ENCODE measurements at places on chromosomes 16 and 17.
A peak's percentile ranks its signal among the peaks of the same experiment; 100 is the strongest.

- H3K4me3 ChIP-seq = no peak overlapping the region
- H3K4me1 ChIP-seq = no peaks in the 10 kb centered on the region
- DNase-seq = no peak
Measured at GRCh38 chr16:9177861-9178260, 86.4 kb downstream of the HAPSTR1 start.

DNA sequence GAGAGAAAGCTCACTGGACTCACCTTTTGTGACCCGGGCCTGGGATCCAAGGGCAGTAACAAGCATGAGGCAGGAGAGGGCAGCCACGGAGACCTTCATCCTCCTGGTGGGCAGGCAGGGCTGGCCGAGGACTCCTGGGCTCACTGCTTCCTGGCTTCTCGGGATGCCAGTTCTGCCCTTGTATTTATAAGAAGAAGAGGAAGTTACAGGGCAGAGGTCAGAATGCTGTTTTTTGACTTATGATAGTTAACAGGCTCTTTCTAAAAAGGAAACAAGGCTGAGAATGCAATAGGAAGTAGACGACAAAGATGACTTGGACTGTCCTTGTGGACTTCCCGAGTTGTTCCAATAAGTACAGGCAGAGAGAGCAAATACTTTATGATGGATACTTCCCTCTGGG, at the start of gene CCL23:
CCL23 (minus strand) TSS at position 174 of the 400 bp plus-strand sequence; CDS start at position 99, 75 bp downstream.
- no peak within 1 kb of the TSS for H3K27ac ChIP-seq
- no peaks in the 10 kb centered on the region for H3K4me1 ChIP-seq
- H3K36me3 ChIP-seq = no peaks in the 10 kb centered on the region
- H3K27me3 ChIP-seq = no peaks in the 10 kb centered on the region
- DNase-seq = no peak

DNA sequence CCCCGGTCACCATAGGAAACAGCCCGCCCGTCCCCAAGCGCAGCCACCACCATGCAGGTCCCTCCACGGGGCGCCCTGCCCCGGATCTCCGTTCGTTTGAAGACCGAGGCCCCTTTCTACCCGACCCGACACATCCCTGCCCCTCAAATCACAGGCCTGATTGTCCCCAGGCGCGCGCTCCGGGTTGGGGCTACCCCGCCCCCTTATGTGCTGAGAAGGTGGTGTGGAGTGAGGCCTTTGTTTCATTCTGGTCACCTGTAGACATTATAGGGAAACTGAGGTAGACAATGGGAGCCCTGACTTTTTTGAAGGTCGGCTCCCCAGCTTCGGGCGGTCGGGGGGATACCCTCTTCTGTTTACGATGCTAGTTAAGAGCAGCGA, 763 bp upstream of the ACTG1 start:
- peaks cover 30% of the 10 kb centered on the region for H3K4me1 ChIP-seq
- no peaks in the 10 kb centered on the region for H3K27me3 ChIP-seq
- peak overlapping the region; percentile 99 for H3K27ac ChIP-seq

GRCh38 chr17:37662353-37662752, 19.1 kb upstream of the DDX52 start:
- H3K36me3 ChIP-seq = no peaks in the 10 kb centered on the region
- no peak overlapping the region for H3K27ac ChIP-seq
- DNase-seq = no peak

DNA sequence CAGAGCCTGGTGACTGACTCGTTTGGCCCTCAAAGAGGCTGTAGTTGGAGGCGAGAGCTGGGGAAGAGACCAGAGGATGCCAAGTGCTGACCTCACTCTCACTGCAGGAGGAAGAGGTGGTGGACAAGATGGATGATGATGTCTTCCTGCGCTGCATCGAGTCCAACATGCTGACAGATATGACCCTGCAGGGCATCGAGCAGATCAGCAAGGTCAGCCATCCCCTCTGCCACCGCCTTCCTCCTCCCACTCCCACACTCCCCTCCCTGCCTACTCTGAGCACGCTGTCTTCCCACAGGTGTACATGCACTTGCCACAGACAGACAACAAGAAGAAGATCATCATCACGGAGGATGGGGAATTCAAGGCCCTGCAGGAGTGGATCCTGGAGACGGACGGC, 26.9 kb downstream of the POLR2A start:
- no peak overlapping the region for H3K27ac ChIP-seq
- H3K4me1 ChIP-seq = no peaks in the 10 kb centered on the region
- no peaks in the 10 kb centered on the region for H3K27me3 ChIP-seq
- DNase-seq = no peak
- no peak overlapping the region for H3K4me3 ChIP-seq
